ENCODE measurements at places on chromosomes 11 and 22.

GRCh38 chr11:60847896-60848295 is 6.0 kb downstream of the CCDC86 start:
- no peak for DNase-seq

DNA sequence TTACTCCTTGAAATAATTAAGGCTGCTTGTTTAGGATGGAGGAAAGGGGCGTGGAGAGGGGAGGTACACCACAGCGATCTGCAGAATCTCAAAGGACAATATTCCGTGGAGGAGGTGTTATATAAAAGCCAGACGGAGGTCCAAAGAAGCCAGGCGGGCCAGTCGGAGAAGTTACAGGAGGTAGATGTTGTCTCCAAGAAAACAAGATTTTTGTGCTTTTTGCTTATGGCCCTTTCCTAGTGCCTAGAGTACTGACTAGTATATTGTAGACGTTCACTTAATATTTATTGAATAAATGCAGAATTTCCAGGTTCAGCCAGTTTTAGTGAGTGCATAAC is 761 bp downstream of the ZDHHC13 start:
- no peak for DNase-seq

DNA sequence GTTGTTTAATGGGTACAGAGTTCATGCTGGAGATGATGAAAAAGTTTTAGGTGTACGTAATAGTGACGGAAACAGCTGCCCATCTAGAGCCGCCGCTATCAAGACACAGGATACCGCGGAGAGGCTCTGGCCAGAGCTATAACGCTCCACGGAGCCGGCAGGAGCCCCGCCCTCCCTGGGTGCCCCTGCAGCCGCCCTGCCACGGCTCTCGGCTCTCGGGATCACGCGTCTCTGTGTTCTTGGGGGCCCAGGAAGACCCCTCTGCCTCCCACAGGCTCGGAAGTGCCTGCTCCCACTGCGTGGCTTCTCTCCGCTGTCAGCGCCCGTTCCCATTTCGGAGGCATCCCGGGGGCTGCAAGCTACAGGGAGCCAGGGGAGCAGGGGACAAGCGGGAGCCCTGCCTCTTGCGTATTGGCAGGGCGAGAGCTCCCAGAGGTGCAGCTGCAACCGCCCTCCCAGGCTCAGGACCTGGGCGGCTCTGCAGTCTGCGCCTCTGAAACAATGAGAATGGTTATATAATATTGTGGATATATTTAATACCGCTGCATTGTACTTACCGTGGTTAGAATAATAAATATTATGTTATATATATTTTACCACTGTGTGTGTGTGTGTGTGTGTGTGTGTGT is 13.7 kb downstream of the GLYATL2 start:
- no peak for DNase-seq

GRCh38 chr11:112769584-112769983 is 191.6 kb upstream of the NCAM1 start:
- DNase-seq, result no peak

- peak; percentile 51 for DNase-seq
Measured at GRCh38 chr11:65643971-65644370, 6.1 kb downstream of the SIPA1 start.

DNA sequence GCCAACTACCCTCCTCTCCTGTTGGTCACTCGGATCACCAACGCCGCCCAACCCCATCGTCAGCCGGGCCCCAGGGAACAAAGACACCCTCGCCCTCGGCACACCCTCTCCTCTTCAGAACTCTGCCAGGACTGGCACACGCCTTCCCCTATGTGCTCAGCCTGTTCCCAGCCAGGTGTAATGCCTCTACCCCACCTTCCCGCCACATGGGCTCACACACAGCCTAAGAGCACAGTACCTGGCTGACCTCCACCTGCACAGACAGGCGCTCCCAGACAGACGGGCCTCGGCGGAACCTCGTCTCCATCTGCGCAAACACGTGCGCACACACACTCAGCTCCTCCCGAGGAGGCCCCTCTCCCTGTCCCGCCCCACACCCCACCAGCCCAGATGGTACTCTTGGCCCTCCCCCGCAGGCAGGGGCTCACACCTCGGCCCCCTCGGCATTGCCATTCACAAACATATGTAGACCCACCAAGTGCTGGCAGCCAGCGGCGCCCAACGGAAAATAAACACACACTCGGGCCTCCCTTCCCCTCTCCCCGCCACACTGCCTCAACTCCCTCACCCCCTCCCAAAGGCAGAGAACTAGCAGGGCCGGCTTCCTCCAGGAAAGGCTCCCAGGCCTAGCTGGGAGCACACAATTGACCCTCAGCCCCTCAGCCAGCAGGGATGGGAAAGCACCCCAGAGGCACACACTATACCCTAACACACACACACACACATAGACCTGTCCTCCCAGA is 8.5 kb downstream of the ELFN2 start:
- DNase-seq, result no peak

GRCh38 chr11:45927332-45927683 is 4.9 kb downstream of the LARGE2 start:
- DNase-seq, result no peak

DNA sequence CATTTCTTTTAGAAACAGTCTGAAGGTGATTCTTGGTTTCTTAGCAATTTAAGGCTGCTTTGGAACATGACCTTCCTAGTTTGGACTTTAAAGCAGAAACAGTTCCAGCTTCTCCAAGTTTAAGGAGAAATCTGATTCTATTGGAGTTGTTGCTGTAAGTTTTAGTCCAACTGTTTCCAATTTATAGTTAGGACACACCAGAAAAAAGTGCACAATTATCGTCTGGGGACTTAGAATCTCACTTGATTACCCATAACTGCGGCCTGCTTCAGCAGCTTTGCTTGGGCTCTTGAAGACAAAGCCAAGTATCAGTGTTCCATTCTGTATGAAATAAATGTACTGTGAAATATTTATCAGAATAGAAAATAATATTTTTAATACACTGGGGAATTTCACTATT is 246.6 kb downstream of the TMEM135 start:
- no peak for DNase-seq

GRCh38 chr11:90453525-90453924 is 230.7 kb upstream of the CHORDC1 start:
- no peak for DNase-seq

DNA sequence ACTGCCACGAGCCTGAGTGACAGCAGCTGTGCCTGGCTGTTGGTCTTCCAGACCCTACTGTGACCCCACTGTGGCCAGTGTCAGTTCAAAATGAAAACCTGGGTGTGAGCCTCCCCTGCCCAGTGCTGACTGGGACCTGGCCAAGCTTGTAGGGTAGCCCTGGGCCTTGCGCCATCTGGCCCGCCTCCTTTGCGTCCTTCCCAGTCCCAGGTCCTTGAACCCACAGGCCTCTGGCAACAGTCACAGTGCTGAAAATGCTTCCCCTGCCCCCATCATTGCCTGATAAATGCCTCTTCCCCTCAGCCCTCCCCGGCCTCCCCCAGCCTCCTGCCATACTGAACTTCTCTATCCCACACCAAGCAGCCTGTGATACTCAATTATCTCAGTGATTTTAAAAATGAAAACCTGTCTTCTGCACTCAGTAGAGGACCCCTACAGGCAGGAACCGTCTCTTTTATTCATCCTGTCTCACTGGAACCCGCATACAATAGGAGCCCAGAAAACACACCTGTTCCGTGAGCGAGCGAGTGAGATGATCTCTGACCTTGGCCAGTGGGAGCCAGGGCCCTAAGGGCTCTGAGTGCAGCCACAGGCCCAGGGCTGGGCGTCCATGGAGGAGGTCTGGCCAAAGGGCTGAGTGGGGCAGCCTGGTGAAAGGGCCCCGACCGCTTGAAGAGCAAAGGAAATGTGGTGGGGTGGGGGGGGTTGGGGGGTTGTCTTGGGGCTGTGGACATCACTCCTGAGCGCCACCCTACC is 49.7 kb upstream of the TTLL12 start:
- DNase-seq, result no peak

DNA sequence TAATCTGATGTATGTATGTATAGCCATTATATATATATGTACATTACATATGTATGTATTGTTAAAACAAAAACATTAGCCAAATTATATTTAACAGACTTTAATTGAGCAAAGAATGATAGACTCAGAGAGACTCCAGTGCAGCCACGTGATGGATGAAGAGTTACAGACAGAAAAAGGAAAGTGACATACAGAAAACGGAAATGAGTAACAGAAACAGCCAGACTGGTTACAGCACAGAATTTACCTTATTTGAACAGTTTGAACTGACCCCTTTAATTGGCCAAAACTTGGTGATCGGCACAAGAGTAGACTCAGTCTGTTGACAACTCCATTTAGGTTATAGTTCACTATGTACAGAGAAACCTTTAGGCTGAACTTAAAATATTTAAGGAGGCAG is 35.0 kb downstream of the CHORDC1 start:
- no peak for DNase-seq

GRCh38 chr11:128318856-128319474 is 268.4 kb downstream of the ETS1 start:
- DNase-seq, result peak; percentile 72

DNA sequence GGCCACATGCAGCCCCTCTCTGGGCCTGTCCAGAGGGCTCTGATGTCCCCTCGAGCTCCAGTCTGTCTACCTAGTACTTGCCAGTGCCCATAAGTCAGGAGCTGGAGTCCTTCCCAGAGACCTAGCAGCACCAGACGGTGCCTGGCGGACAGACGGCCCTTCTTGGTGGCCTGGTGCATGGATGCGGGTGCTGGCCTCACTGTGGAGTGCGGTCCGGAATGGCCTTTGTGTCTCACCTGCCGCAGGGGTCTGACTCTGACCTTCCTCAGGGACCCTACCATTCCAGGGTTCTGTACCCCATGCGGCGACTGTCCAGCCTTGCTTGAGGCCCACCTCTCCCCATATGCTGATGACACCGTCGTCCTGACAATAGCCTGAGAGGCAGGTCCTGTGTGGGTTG is 29.4 kb upstream of the SMIM38 start:
- no peak for DNase-seq

GRCh38 chr11:21511835-21512440 is 680.9 kb upstream of the ANO5 start:
- DNase-seq, result peak; percentile 34

DNA sequence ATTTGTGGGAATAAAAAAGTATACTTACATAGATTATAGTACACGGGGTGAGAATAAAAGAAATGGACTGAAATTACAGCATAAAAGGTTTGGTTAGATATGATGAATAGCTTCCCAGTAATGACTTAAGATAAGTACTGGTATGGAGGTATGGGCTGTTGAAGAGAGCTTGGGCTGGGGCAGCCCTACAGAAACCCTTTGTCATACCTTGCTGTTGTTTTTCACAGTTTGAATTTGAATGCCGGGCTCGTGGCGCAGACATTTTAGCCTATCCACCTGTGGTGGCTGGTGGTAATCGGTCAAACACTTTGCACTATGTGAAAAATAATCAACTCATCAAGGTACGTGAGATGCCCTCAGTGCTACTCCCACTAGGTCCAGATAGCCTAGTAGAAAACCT is 42.3 kb upstream of the RBX1 start:
- no peak for DNase-seq
